ENCODE measurements at places on chromosomes 13 and 19. TPM values are rescaled to one million over a fixed set of nuclear protein-coding genes. Genes with fewer than 3 reads are reported as not detected.

GRCh38 chr19:33693678-33694077 lies 71.9 kb downstream of the CHST8 start:
- H3K27ac ChIP-seq: no peak overlapping the region
- H3K27me3 ChIP-seq: peaks cover 44% of the 10 kb centered on the region
- no peak overlapping the region for H3K4me3 ChIP-seq

DNA sequence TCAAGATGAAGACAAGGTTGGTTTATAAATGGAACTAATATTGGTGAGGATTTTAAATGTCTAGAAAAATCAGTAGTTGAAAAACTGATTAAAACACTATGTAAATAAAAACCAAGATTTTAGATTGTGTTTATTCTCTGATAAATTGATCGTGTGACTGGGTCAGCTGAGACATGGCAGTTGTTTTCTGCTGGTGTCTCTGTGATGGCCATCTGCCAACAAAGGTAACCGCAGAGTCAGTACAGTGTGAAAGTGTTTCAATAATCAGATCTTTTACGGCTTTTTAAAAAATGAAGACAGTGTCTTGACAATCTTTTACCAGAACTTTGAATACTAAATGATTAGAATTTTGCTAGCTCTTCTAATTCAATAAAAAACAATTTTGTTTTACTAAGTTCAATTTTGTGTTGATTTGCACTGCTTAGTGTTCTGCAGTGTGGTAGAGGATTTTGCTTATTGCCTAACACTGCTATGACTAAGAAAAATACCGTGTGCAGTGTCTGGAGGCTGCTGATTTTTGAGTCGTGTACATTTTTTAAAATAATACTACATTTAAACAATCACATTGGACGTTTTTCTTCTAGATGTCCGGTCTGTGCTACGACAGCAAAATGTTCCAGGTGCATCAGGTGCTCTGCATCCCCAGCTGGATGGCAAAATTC lies 32.7 kb upstream of the GPR183 start:
- no peaks in the 10 kb centered on the region for H3K27me3 ChIP-seq
- H3K36me3 ChIP-seq: peaks cover 7% of the 10 kb centered on the region

DNA sequence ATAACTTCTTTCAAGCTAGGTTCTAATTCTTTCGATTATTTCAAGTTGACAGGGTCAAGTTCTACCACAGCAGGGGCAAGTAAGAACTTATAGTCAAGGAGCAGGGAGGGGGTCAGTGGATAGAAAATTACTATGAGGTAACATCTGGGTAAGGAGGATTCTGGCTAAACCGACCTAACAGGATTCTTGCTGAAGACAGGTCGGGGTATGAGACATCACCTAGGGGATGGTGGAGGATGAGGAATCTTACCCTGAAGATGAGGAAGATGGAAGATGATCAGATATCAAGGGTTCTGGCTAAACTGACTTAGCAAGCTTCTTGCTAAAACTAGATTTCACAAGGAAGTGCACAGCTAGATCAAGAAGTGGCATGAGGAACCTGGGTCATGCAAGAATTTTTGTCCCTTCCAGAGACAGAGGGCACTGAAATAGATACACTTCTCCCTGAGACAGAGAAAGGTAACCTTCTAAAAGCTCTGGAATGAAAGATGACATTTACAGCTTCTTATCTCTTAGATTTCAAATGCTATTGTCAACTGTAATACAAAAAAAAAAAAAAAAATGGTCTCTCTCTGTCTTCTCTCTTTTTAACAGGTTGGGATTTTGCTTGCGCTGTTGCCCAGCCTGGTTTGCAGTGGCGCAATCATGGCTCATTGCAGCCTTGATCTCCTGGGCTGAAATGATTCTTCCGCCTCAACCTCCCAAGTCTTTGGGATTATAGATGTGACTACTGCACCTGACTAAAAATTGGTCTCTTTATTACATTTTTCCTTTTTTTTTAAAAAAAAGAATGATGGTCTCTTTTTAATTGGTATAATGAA lies 9.6 kb upstream of the METTL21C start:
- no peak for DNase-seq
- no peak overlapping the region for H3K4me3 ChIP-seq
- H3K27me3 ChIP-seq: no peaks in the 10 kb centered on the region

- no peak overlapping the region for H3K4me3 ChIP-seq
- DNase-seq: peak; percentile 5
- H3K27ac ChIP-seq: no peak overlapping the region
- peaks cover 4% of the 10 kb centered on the region for H3K36me3 ChIP-seq
Measured at GRCh38 chr13:73767747-73768315, 366.4 kb downstream of the KLF12 start.

The DCLK1 gene
- total RNA-seq: not detected

- H3K36me3 ChIP-seq: no peaks in the 10 kb centered on the region
- no peak overlapping the region for H3K4me3 ChIP-seq
- H3K27ac ChIP-seq: no peak overlapping the region
- DNase-seq: no peak
- H3K4me1 ChIP-seq: no peaks in the 10 kb centered on the region
Measured at GRCh38 chr13:59721926-59722910, 441.5 kb downstream of the DIAPH3 start.

GRCh38 chr13:98174307-98174706 lies 2.8 kb downstream of the RNF113B start:
- no peaks in the 10 kb centered on the region for H3K27me3 ChIP-seq
- no peaks in the 10 kb centered on the region for H3K36me3 ChIP-seq
- no peak for DNase-seq
- H3K4me3 ChIP-seq: no peak overlapping the region
- peaks cover 25% of the 10 kb centered on the region for H3K4me1 ChIP-seq
